ENCODE measurements at places on chromosomes 11 and 22.

DNA sequence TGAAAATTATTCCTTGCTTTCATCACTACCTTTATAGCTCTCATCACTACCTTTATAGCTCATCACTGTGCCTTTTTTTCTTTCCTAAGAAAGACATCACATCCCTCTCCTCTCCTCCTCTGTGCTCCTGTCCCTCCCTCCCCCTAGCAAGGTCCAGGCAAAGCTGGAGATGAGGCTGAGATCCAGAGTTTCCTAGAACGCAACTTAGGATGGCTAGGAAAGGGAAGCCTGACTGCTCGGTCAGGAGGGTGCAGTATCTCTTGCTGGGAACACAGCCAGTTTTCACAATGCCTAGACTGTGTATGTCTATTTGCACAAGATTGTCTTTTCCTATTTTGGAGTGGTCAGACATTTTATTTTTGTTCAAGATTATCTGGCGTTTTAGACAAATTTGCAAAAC, 24.7 kb downstream of the TUB start:
- no peak for DNase-seq

DNA sequence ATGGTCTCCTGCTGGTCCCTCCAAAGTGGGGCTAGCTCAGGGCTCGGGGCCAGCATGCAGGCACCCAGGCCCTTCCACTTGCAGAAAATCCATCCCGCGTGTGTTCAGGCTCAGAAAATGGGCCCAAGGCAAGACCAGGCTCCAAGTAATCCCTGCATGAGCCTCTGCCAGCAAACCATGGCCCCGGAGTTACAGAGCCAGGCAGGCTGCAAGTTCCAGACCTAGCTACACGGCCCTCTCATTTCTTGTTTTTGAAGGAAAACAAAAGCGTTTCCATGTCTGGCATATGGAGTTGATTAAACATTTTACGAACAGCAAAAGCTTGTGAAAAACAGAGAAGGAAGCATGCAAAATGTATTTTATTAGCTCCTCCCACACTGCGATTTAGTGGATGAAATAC, 29.7 kb downstream of the KIAA0930 start:
- DNase-seq = no peak

- DNase-seq = no peak
Measured at GRCh38 chr11:121451178-121451985, 732 bp upstream of the SORL1 start.

DNA sequence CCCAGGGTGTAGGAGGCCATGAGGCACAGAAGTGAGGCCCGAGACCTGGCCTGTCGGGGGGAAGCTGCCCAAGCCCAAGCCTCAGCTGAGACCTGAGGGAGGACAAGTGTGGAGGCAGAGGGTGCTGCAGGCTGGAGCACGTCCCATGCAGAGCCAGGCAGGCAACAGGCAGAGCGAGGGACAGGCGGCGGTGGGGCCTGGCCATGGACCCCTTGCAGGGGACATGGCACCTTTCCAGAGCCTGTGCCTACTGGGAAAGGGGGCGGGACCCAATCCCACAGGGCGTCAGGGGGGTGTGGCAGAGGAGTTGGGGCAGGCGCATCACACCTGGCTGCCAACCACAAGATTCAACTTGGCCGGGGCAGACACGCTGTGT, 4.3 kb downstream of the TNNI2 start:
- DNase-seq = no peak

DNA sequence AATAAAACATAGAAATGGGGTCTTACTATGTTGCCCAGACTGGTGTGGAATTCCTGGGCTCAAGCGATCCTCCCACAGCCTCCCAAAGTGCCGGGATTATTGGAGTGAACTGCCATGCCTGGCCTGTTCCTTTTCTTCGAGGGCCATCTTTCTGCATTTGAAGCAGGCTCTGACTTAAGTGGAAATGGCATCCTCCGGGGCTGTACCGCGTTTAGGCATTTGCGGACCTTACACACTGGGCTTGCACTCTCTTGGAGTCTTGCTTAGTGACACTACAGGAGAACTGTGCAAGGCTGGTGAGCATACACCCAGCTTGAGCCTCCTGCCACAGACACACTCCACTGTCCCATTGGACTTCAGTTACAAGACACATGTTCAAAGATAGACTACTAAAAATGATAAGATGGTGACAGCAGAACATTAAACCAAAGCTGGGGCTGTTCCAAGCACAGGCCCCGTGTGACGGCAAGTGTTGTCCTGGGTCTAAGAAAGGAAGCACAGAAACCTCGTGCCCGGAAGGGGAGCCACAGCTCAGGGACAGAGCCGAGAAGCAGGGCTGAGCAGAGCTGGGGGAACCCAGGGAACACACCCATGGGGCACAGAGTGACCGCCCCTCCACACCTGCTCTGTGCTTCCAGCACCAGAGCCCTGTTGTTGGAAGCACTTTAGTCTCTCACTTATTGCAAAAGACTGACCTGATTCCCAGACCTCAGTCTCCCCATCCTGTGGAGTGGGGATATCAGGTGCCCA, 59.0 kb upstream of the SHANK2 start:
- no peak for DNase-seq

DNA sequence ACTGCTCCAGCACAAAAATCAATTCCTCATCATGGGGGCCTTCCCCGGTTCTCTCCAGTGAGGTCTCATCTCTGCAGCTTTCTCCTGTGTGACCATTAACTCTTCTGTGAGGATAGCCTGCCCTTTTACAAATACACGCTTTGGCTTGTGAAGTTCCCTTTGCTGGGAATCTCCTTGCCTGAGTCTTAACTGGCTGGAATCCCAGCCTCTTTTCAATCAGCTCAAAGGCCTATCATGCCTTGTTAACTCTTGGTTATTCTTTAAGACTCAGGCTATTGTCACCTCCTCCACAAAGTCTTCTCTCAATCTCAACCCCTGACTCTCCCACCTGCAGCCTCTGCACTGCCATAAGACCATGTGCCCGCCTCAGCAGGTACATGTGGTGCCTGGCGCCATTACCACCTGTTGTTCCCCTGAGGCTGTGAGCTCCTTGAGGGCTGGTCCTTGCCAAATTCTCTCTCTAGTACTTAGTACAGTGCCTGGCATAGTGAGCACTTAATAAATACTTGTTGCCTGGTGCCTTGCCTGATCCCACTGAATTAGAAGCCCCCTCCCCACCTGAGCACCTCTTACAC, 128.2 kb downstream of the ST3GAL4 start:
- DNase-seq = no peak

DNA sequence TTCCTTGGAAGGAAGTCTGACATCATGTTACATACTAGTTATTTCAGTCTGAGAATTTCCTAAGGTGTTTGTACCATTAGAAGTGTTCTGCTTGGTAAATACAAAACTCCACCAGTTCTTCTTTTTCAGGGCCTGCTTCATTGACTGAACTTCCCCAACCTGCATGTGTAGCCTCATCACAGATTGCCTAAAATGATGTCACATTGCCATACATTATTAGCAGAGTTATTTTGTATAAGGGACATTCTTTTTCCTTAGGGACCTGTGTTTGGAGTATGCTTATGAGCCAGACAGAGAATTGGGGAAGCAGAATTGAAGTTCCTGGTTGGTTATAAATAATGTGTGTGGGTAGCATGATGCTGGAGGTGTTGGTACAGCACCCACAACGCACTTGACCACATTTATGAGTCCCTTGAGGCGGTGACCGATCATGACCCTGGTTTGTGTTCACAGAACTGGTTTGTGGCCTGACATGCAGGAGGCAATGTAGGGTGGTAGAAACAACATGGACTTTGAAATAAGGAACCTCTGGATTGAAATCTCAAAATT, 16.4 kb upstream of the MMP7 start:
- no peak for DNase-seq
